ENCODE measurements at places on chromosomes 2 and 18.

- DNase-seq: no peak
Observed at GRCh38 chr2:96414161-96414710, 78.7 kb downstream of the NCAPH start.

- no peak for DNase-seq
Observed at GRCh38 chr2:226187616-226188015, 612.0 kb downstream of the IRS1 start.

GRCh38 chr2:112618383-112618782 lies 27.4 kb upstream of the SLC20A1 start:
- DNase-seq: no peak

GRCh38 chr18:70649683-70650082 lies 360.8 kb downstream of the SOCS6 start:
- no peak for DNase-seq

- no peak for DNase-seq
Observed at GRCh38 chr2:15119722-15120175, 441.4 kb downstream of the NBAS start.

- DNase-seq: no peak
Observed at GRCh38 chr18:22363867-22364463, 53.8 kb downstream of the CTAGE1 start.

DNA sequence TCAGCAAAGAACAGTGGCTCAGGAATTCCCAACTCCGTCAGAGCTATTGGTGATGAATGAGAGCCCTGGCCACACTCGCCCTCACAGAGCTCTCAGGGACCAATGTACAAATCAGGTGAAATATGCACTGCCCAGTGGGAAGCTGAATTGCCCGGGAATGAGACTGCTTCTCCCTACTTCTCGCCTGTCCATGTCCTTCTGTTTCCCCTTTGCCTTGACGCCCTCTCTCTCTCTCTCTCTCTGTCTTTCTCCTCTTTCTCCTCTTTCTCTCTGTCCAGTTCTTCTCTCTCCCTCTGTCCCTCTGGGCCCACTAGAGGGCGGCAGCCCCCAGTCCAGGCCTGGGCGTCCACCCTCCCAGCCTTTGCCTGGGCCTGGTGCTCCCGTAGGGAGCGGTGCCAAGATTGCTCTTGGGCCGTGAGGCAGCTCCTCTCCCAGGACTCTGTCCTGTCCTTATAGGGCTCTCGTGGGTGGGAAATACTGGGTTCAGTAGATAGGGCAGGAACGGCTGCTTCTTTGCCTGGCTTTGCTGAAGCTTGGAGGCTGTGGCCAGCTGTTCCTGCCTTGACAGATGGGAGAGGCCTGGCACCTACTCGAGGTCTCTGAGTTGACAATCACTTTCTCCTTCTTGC lies 28.4 kb upstream of the PUM2 start:
- DNase-seq: peak; percentile 73

DNA sequence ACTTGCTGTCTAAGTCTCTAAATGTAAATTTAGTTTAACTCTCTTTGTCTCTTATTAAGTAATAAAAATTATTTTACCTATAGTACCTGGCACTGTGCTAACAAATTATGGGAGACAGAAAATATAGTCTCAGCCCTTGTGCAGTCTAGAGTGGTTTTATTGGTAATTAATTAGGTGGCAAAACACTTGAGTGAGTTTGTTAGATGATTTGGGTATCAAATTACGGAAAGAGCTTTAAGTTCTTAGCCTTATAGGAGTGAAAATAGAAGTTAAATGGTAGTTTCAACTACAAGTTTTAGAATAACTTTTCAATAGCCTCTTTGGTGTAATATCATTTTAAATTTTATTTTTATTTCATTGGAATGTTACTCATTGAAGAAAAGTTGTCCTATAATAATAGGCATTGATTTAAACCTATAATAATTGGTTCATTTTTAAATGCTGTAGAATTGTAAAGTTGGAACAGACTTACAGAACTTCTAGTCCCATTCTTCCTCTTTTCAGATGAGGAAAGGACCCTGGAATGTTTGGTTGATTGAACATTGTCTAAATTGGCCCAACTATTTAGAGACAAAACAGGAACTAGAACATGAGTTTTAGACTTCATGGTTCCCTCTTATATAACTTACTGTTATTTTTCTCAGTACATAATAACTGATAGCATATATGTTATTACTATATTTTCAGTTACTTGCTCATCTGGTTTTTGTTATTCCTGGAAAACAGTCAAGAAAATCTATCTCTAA lies 10.2 kb upstream of the HTR2B start:
- no peak for DNase-seq

DNA sequence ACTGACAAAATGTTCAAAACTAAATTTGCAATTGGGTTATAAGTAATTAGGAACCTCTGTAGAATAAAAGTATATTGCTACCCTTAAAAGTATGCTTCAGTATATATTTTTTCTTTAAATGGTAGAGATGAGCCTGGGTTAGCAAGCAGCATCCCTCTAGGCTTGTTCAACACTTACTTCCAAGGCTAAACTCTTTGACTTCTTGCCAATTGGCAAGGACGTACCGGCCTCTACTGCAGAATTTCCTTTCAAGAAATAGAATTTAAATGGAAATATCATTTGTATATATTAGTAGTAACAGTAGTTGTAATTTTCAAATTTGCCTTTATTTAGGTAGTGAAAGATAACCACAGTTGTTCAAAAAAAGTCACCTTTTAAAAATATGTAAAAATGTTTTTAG lies 105.1 kb upstream of the SLC38A11 start:
- DNase-seq: no peak

GRCh38 chr2:179251870-179252269 lies 12.8 kb downstream of the SESTD1 start:
- no peak for DNase-seq

DNA sequence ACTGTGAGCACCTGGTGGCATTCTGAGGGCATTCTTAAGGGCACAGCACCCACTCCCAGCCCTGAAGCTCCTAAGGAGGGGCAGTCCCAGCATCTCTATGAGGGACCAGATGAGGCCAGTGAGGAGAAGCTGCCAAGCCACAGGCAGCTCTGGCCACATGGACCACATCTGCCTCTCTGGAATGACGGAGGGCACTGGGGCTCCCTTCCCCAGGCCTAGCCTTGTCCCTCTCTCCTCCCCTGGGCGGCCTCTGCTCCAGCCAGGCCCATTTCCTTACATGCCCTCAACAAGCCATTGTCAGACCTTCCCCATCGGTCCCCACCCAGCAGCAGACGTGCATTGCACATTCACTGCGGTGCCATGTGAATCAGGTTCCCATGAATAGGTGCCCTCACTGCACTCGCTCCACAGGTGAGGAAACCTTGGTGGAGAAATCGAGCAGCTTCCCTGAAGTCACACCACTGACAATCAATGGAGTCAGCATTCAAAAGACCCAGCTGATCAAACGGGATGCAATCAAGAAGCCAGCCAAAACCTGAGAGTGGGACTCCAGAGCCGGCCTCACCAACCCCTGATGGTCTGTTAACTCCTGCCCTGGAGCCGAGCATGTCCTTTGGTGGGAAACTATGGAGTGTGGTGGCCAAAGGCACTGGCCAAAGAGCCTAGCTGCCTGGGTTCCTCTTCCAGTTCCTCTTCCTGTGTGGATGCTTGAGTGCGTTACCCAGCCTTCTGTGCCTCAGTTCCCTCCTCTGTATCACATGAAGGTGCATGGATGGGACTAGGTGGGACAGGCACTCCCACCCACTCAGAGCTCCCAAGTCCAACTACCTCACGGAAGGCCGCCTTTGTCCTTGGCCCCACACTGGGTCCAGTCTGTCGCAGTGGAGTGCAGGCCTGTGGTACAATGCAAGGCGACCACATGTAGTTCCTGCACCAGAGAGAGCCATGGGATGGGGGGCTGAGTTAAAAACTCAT lies 147.3 kb downstream of the ZFP36L2 start:
- DNase-seq: no peak

GRCh38 chr2:239630618-239631286 lies 229.9 kb upstream of the HDAC4 start:
- DNase-seq: no peak

- no peak for DNase-seq
Observed at GRCh38 chr2:135557530-135557929, 26.2 kb downstream of the R3HDM1 start.

DNA sequence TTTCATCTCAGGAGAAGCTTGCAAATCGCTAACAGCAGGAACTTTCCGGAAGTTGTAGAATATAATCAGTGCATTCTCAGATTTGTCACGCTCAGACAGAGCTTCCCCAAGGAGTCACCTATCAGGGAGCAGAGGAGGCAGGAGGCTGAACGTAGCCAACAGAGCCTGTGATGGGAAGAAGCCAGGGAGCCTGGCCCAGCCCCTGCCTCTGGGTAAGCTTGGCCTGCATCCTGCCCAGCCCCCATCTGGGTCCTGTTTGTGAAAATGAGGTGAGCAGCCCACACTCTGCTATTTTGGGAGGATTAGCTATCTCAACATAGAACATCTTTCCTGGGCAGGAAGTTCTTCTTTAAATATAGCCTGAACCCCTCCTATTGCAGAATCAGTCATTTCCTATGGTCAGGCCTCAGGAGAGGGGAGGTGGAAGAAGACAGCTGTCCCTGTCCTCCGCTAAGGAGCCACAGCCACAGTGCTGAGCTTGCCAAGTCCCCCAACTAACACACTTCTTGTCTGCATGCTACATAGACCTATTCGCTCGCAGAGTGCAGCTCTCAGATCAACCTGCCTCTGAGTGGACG lies 19.2 kb upstream of the PKDCC start:
- no peak for DNase-seq

DNA sequence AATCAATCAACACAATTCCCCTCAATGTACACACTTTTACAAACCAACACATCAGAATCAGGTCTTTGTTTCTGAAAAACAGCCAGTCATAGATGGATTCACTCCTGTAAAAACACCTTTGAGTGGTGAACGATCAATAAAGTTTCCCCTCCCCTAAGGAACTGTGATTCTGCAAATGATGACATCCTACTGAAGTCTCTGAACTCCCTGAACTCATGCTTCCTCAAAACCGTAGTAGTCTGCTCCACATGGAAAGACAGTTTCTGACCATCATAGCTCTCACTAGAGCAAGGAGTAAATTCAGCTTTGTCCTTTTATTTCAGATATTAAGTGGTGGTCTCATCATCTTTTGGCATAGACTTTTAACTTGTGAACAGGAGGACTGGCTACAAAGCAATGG lies 43.5 kb upstream of the ACTR3 start:
- DNase-seq: no peak

GRCh38 chr2:25304826-25305596 lies 36.7 kb downstream of the DNMT3A start:
- DNase-seq: no peak

Data from body of pancreas (tissue), 4 donors.